ENCODE measurements at places on chromosomes 4 and X. TPM values are rescaled to one million over a fixed set of nuclear protein-coding genes. Genes with fewer than 3 reads are reported as not detected.

DNA sequence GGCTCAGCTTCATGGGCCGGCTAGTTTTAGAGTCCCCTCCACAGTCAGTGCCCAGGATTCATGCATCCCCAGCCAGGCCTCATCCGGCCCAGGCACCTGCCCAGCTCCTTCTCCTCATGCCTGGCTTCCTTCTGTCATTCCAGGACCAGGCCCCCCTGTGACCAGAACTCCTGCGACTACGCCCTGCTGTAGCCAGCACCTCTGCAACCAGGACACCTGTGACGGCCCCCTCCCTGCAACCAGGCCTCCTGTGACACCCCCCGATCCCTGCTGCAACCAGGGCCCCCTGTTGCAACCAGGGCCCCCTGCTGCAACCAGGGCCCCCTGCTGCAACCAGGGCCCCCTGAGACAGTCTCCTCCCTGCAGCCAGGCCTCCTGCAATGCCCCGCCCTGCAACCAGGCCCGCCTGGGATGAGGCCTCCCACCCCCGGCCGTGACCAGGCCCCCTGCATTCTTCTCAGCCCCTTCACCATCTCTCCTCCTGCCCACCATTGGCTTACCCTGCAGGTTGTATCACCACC is 46.8 kb downstream of the HTRA3 start:
- DNase-seq, result no peak

DNA sequence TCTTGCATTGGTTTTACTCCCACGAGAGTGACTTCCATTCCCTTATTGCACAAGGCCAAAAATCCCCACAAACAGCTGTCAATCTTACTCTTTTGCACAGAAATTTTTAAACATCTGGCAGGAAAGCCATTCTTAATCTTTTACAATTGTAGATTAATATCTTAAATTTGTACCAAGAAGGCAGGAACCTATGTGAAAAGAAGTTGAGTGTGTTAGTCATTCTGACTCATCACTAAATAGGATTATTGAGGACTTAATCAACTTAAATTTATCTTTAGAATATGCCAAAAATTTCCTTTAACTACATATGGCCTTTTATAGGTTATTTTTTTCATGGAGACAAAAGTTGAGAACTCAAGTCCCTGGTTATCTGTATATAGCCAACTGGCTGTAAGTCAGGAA is 49.0 kb upstream of the VEGFC start:
- no peak for DNase-seq

DNA sequence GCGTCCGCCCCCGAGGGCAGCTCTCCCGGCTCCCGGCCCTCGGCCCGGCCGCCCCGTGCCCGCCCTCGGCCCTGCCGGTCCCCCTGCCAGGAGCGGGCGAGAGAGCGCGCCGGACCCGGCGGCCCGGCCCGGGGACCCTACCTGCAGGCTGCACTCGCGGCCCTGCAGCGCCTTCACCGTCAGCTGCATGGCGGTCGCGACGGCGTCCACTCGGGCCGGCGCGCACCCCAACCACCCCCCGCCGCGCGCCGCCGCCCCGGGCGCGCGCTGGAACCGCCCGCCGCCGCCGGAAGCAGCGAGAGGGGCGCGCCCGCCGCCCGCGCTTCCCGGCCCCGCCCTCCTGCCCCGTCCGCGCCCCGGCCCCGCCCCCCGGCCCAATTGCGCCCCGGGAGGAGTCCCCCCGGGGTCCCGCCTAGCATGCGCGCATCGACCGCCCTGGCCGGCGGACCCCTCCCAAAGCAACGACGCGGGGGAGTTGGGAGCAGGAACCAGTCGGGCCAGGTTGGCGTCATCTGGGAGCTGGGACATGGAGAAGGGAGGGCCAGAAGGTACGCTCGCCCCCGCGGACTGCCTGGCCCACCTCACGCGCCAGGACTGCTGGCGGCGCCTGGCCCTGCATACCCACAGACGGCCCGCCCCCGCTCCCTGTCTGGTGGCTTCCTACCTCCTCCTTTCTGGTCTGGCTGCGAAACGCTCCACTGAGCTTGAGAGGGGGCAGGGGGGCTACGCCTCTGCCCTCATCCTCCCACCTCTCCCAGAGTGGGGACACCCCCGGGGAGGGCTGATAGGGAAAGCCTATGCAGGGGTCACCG is at the start of gene UBL4A:
Gene UBL4A, minus strand, starts transcription at position 220 of the 812 bp plus-strand sequence. Its CDS starts 31 bp downstream, at position 189.
- peak; percentile 50 for DNase-seq

DNA sequence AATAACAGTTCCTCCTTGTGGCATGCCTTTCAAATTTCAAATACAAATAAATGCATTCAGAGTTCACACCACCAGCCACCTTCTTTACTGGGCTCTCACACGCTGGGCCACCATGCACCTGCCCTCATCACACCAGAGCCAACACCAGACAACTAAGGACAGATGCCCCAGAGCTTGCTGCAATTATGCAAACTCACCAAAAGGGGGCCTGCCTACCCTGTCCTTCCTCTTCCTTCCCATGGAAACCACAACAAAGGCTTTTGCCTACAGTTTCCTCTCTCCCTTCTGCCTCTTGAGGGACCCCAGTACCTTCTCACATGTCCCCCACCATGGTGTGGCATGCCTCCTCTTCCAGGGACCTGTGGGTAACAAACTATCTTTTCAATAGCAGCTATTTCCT is 1333.9 kb upstream of the TENM3 start:
- DNase-seq, result peak; percentile 31

DNA sequence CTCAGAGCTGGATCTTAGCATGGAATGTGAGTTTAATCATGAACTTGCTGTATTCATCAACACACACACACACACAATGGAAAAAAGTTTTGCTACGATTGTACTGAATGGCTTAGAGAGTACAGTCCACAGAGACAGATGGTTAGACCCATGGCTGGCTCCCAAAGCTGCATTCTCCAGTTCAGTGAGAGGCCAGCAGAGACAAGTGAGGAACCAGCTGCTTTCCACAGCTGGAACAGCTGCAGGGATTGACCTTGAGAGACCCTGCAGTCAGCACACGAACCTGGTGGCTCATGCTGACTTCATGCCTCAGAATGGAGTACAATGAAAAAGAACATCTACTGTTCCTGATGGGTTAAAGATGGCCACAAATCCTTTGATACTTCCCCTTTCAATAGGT is 94.5 kb downstream of the DHX15 start:
- DNase-seq, result no peak

DNA sequence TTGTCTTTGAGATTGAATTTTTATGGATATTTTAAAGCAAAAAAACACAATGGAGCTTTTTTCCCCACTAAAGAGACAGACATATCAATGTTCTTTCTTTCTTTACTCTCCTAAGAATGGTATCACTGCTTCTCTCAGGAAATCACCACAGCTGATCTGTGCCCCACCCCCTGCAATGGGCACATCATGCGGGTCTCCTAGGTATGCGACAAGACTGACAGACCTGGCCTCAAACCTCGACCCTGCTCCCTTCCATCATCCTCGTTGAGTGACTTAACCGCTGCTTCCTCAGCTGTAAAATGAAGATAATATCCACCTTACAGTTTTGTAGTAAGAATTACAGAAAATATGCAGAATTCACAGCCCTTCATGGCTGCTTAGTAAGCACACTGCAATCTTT is 58.3 kb downstream of the LEF1 start:
- DNase-seq, result no peak

GRCh38 chr4:52126966-52127365 is 75.9 kb downstream of the SPATA18 start:
- no peak for DNase-seq

DNA sequence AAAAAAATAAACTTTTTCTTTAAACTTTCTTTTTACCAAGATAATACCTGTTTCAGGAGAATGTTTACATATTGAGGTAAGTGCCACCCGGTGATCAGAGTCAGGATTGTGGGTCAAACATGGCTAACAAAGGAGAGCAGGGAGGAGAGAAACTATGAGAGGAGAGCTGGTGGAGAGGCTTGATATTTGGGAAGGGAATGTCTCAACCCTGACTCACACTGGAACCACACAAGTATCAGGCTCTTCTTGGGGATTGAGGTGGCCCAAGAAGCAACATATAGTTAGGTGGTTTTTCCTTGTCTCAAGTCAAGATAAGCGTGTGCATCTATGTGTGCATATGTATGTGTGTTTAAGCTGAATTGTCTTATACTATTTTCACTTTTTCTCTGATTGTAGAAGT is 6.7 kb downstream of the TCEAL1 start:
- no peak for DNase-seq

GRCh38 chr4:37157476-37158167 is 86.9 kb upstream of the NWD2 start:
- DNase-seq, result no peak

- DNase-seq, result peak; percentile 52
These were observed 9.0 kb downstream of the PDGFC start for GRCh38 chr4:156962528-156962974.

GRCh38 chr4:104490096-104490769 is 4.5 kb downstream of the CXXC4 start:
- DNase-seq, result peak; percentile 8

GRCh38 chrX:19761554-19762295 is 125.7 kb downstream of the SH3KBP1 start:
- DNase-seq, result no peak

GRCh38 chrX:134676436-134676835 is 18.2 kb upstream of the PLAC1 start:
- DNase-seq, result no peak

GRCh38 chrX:6959006-6959405 is 188.5 kb upstream of the STS start:
- DNase-seq, result no peak

DNA sequence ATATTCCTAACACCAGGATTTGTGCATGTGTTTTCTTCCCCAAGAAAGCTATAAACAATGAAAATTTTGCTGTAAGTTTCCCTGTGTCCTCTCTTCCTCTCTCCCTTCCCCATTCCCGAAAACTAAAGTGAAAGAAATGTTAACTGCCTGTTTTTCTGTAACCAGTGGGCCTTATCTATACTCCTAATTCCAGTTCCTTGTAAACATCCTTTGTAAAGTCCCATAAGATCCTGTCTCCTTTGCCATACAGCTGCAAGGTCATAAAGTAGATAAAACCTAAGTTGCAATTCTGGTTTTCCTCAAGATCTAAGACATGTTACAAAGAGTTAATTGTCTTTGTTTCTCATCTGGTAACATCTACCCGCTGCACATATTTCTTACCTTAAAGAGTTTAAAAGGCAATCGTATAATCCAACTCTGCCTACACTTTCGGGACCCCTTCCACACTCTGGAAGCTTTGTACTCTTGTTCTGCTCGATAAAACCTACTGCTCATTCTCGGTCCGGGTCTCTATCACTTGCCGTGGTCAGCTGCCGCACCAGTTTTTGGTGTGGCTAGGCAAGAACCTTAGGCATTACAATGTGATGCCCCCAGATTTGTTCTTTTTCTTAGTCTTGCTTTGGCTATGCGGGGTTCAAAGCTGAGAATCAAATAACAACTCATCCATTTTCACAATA is 20.5 kb downstream of the UGT2B7 start:
- no peak for DNase-seq

- DNase-seq, result no peak
These were observed 50.6 kb downstream of the JADE1 start for GRCh38 chr4:128859887-128860677.

DNA sequence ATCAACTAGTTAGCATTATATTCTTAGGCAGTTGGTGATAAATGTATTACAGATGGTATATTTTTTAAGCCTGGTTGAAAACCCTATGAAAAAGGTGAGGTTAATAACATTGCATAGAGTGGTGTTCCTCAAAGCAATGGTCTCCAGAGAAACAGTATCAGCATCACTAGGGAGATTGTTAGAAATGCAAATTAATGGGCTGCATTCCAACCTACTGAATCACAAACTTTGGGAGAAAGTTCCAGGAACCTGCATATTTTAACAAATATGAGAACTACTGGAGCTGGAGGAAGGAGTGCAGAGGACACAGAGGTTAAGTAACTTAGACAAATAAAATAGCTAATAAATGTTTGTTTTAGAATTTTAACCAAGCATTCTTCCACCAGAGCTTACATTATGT is 166.9 kb upstream of the PCDH10 start:
- no peak for DNase-seq

DNA sequence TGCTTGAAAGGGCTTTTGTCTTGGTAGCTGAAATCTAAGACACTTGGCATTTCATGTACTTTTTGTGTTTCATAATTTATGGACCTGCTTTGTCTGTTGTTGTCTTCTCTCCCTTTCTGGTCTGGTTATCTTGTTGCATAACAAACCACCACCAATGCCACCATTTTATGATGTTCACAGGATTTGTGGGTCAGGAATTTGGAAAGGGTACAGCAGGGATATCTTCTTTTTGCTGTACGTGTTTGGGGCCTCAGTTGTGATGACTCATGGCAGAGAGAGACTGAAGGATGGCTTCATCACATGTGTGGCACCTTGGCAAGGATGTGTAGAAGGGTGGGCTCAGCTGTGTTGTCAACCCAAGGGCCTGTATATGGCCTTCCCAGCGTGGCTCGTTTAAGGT is 35.2 kb downstream of the KDM6A start:
- no peak for DNase-seq

GRCh38 chr4:10832806-10833628 is 148.4 kb upstream of the CLNK start:
- DNase-seq, result no peak

DNA sequence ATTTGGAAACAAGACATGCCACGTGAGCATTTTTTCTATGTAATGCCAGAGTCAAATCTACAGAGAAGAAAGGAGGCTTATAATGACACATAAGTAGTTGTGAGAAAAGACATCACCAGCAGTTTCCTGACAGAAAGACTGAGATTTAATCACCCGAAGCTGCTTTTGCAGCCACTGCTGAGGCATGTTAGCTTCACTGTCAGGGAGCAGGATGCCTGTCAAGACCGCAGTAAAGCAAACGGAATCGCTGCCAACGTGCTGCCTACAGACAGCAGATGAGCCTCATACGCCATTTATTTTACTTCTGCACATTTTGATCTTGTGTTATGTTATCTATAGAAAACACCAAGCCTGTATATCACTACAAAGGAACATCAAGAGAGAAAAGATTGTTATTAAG is 68.7 kb upstream of the NDST3 start:
- no peak for DNase-seq

GRCh38 chr4:115562506-115562905 is 449.1 kb upstream of the NDST4 start:
- DNase-seq, result no peak

DNA sequence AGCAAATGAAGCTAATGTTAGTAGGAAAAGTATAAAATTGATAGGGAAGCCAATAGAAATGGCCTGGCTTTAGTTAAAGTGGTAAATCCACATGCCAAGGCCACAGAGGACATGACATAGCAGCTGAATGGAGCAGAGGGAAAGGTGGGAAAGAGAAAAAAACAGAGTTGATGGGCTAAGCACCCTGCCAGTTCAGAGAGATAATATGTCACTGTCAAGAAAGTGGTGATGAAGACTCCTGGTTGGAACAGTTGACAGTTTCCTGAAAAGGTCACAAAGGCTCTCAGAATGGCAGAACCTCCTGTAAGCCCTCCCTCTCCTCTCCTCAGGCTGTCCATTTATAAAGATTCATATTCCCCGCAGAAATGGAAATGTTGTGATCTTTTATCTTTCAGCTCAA is 48.2 kb downstream of the SLC7A11 start:
- DNase-seq, result no peak

P2RY8 gene
- not detected for total RNA-seq

CC2D2A gene
- 16.3 TPM for total RNA-seq

MAGEA10 gene
- total RNA-seq, result not detected

NHS gene
- total RNA-seq, result 5.9 TPM

AWAT2 gene
- total RNA-seq, result not detected
